ENCODE measurements at places on chromosomes 2 and 18.

- DNase-seq: peak; percentile 29
These were observed 598 bp upstream of the SNRNP200 start for GRCh38 chr2:96305979-96306308.

DNA sequence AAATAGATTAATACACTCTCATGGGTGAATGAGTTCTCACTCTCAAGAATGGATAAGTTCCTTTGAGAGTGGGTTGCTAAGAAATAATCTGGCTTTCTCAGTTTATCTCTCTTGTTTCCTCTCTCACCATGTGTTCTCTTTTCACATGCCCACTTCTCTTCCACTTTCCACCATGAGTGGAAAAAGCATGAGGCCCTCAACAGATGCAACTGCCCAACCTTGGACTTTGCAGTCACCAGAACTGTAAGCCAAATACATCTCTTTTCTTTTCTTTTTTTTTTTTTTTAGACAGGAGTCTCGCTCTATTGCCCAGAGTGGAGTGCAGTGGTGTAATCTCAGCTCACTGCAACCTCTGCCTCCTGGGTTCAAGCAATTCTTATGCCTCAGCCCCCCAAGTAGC is 18.1 kb upstream of the ETAA1 start:
- no peak for DNase-seq

DNA sequence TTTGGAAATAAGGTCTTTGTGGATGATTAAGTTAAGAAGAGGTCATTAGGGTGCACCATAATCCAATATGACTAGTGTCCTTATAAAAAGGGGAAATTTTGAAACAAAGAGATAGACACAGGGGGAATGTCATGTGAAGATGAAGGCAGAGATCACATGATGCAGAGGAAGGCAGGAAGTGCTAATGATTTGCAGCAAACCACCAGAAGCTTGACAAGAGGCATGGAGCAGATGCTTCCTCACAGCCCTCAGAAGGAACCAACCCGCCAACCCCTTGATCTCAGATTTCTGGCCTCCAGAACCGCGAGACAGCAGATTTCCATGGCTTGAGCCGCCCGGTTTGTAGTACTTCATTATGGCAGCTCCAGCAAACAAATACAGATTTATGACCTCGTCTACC is 17.4 kb upstream of the SMARCAL1 start:
- DNase-seq: no peak

GRCh38 chr2:234991793-234992192 is 40.0 kb downstream of the SH3BP4 start:
- no peak for DNase-seq

DNA sequence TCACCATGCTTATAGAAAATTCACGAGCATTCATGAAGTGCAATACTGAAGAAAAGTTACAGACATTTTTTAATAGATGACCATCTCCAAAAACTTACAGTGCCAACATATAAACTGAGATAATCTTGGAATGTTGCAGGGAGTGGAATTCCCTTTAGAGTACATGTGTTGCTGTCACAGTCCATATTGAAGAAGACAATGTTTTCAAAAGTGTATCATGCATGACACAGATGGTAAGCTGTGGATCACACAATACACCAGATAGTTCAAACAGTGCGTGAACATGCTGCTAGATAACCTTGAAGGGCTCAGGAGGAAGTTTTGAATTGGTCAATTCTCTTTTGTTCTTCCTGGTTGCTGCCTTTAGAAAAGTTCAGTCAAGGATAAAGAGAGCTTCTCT is 1644.3 kb upstream of the NXPH2 start:
- DNase-seq: no peak

- DNase-seq: no peak
These were observed 401.4 kb downstream of the NBAS start for GRCh38 chr2:15159751-15160177.

- DNase-seq: no peak
These were observed 309.0 kb upstream of the MEIS1 start for GRCh38 chr2:66125951-66126350.

DNA sequence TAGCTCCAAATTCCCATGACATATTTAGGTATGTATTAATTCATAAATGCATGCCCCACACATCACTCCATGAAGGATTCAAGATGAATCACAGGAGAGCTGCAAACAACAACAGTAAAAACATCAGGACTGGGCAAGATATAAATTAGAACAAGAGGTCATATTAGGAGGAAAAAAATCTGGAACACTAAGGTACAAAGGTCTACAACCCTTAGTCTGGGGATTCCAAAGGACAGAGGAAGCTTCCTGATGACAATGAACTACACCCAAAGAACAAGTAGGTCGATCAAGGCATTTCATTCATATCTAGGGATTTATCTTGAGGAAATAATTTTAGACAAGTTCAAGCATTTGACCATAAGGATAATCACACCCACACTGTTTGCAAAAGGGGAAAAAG is 14.5 kb downstream of the VPS4B start:
- no peak for DNase-seq

- no peak for DNase-seq
These were observed 21.9 kb upstream of the ID2 start for GRCh38 chr2:8659735-8660492.
